ENCODE measurements at places on chromosomes 12 and 14.

DNA sequence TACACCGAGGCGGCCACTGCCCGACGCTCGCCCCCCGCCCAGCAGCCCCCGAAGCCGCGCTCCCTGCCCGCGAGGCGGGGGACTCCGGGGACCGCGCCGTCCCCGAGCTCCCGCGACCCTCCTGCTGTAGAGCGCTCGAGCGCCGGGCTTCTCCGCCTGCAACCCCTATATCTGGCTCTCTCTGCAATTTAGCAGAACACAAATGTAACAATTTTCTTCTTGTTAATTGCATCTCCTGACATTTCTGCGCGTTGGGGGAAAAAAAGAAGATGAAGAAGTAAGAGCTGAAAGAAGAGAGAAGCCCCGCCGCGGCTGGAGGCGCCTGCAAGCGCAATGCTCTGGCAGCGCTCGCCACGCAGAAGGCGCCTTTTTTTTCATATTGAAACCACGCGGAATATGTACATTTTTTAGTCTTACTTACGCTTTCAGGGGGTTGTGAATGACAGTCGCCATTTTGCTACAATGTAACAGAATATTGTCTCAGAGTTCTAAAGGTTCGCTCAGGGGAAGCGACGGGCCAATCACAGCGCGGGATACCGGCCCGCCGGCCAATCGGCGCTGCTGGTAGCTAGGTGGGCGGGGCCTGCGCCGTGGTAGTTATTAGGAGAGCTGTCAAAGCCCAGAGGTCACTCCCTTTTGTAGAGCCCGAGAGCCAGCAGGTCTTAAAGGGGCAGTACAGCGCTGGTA, at the start of gene DPF3:
Gene DPF3, minus strand, starts transcription at position 466 of the 687 bp plus-strand sequence. Its CDS starts 13 bp downstream, at position 453.
- DNase-seq: peak; percentile 88

DNA sequence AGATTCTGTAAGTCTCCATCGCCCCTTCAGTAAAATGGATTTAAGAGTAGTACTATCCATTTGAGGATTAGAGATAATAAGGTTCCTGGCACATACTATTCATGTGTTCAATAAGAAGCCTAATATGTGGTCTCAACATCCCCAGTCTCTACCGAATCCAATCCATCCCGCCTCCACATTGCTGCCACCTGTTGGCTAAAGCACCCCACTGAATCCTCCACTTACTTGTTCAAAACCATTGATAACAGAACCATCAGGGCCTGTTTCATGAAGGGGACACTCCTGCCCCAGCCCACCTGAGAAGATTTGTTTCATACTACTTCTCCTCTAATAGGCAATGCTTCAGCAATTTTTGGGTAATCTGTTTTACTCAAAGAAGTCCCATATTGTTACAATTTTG, 147.5 kb downstream of the SLC2A13 start:
- DNase-seq: no peak

DNA sequence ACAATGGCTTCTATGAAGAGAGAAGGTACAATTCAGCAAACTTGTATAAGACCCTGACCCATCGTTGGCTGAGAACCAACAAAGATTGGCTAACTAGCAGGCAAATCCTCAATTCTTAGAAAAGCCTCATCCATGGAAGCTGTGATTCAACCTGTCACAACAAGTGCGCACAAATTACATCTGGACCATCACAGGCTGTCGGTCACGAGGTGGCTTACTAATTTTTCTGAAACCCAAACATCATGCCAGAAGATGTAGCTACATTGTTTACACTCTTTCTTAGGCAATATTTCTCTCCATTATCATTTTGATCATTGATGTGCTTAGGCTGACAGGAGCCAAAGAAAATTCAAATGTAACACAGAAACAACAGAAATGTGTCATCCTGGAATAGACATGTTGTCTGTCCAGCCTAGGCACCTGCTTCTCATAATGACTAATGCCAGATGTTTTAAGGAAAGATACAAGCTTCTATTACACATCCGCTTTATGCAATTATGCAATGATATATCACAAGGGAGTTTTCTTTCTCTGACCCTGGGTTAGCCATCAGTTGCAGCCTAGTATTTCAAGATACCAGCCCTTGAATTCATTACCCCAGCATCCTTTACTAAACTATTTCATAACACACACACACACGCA, 92.9 kb upstream of the DIO2 start:
- no peak for DNase-seq

GRCh38 chr14:59292921-59293534, 104.6 kb downstream of the DAAM1 start:
- DNase-seq: no peak

DNA sequence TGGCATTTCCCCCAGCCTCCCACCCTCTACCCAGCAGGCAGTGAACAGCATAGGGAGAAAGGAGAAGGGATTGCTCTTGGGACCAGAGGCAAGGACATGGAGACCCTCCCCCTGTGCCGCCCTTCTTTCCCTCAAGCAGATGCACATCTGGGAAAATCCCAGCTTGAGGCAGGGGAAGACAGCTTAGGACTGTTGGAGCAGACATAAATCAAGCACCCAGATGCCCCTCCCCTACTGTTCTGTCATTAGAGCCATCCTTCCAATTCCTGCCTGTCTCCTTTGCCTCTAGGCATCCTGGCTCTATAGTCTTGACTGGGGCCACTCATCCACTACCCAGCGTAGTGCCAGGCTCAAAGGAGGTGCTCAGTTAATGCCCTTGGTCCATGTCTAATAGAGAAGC, 7.5 kb upstream of the CISTR start:
- DNase-seq: no peak

- DNase-seq: no peak
Observed at GRCh38 chr12:76697849-76698248, 66.1 kb upstream of the ZDHHC17 start.

GRCh38 chr14:61325166-61325565, 3.8 kb downstream of the PRKCH start:
- no peak for DNase-seq

GRCh38 chr12:1147821-1148220, 156.8 kb downstream of the ERC1 start:
- DNase-seq: no peak

DNA sequence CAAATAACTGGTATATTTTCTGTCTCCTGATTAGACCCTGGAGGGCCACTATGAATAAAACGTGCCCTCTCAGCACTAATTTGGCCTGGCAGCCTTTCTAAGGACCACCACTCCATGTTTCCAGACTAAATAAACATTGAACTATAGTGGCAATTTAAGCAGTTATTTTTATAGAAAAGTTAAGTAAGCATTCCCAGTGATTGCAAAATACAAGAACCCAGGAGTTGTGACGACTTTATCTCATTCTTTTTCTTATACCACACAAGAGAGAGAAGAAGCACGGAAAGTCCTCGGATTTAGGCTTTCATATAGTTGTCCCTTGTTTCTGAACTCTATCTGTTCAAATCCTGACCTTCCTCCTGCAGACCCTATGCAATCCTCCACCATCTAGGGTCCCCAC, 23.1 kb upstream of the STRAP start:
- DNase-seq: no peak

DNA sequence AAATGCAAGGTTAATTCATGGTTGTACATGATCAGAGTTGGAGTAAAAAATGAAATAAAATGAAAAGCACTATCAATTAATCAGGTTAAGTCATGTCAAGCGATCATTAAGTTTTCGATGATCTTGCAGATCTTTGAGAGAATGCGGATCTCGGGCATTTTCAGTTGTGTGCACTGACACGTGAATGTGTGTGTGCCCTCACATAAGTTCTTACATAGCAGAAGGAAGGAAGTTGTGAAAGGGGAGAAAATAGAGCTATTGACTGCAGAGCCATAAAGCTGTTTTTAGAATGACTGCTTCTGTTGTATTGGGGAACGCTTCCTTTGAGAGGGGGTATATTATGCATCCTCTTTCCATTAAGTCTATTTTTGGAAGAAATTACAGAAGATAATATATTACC, 101.3 kb downstream of the HMGA2 start:
- no peak for DNase-seq

DNA sequence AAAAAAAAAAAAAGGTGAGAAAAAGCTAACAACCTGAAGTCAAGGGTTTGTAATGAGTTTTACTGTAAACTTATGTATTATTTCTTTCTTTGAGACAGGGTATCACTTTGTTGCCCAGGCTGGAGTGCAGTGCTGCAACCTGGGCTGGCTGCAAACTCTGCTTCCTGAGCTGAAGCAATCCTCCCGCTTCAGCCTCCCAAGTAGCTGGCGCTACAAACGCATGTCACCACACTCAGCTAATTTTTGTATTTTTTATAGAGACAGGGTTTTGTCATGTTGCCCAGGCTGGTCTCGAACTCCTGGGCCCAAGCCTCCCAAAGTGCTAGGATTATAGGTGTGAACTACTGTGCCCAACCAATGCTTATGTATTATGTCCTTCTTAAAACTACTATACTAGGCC, 9.2 kb downstream of the ATF7 start:
- no peak for DNase-seq

GRCh38 chr12:53552361-53553327, 45.4 kb upstream of the NPFF start:
- DNase-seq: no peak

- DNase-seq: no peak
Observed at GRCh38 chr12:95474660-95474958, 657 bp downstream of the METAP2 start.

DNA sequence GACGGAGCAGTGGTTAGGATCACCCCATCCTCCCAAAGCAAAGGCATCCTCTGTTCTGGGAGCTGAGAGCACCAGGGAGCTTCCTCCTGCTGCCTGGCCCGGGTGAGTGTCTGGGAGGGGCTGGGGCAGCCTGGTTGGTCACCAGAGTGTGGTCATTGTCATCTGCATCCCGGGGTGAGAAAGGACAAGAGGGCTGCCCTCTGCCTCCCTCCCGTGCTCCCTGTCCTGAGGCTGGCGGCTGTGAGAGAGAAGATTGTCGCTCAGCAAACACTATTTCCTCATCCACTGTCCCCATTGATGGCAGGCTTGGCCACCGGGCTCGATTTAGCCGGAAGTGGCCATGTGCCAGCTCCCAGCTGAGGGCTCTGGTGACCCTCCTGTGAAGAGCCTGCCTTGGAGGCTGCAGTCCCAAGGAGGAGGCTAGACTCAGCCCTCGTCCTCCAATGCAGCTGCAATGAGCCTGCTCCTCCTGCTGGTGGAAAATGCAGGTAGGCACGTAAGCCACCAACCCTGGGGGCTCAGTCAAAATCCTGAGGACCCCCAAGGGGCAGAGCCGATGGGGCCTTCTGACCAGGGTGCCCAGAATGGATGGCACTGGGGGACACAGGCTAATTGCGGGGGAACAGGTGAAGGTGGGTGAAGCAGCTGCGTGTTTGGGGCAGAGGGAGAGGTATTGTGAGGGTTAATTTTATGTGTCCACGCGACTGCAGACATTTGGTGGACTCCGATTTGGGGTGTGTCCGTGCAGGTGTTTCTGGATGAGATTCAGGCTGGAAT, 155.7 kb downstream of the KIF26A start:
- DNase-seq: no peak

DNA sequence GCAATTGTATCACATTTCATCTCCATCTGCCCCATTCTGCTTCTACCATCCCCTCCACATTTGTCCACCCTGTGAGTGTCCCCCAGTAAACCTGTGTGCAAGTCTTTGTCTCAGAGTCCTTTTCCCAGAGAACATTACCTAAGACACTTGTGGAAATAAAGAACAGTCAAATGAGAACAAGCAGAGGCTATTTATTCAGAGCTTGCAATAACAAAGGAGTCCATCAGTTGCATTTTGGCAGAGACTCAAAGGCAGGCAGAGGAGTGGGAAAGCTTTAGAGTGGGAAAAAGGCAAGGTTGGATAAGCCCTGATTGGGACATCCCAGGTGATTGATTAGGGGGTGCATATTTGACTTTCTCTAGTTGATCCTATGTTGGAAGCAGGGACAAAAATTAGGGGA, 18.2 kb upstream of the PPFIBP1 start:
- no peak for DNase-seq

GRCh38 chr14:53596853-53597525, 359.6 kb downstream of the BMP4 start:
- DNase-seq: no peak

- no peak for DNase-seq
Observed at GRCh38 chr12:10052193-10052913, 21.9 kb downstream of the CLEC9A start.

DNA sequence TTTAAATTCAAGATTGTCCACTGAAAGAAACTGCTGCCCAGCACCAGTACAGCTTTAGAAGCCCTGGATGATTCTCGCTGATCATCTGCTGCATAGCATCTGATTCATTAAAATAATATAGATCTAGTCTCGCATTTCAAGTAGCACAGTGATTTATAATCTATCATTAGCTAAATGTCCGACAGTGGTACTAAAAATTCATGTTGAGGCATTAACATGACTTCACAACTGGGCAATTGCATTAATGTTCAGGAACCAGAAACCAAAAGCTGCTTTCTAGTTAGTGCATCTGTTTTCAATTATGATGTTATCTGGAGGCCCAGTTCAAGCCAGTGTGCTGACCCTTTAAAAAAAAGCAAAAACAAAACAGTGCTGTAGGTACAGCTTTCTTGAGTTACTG, 1987.2 kb upstream of the SEL1L start:
- peak; percentile 50 for DNase-seq

DNA sequence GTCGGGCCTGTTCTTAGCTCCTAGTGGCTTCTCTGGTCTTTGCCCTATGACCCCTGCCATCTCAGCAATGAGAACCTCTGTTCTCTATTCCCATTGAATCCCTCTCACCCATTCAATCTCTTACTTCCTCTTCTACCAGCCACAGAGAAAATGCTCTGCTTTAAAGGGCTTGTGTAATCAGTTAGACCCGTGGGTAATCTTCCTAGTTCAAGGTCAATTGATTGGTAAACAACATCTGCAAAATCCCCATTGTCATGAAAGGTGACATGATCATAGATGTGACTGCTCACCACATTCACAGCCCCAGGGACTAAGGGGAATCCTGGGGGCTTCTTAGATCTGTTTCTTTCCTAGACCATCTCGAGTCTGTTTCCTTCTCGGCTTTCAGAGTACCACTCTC, 7.2 kb upstream of the CCDC197 start:
- DNase-seq: no peak

- no peak for DNase-seq
Observed at GRCh38 chr14:95023886-95024285, 133.4 kb downstream of the DICER1 start.

DNA sequence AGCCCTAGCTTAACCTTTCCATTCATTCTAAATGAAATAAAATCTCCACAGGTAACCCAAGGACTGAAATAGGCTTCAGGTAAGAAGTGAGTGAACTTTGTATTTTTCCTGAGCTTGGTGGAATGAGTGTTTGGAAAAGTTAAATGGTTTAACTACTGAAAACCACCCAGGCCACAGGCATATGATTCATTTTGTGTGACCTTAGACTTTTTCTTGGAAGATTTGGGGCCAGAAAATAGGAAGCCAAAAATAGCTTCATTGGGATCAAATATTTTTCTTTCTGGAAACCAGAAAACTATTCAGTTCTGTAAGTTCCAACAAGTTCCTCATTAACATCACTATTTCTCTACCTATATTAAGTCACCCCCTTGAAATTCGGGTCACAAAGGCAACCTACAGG, 212.6 kb downstream of the PCNX1 start:
- no peak for DNase-seq

DNA sequence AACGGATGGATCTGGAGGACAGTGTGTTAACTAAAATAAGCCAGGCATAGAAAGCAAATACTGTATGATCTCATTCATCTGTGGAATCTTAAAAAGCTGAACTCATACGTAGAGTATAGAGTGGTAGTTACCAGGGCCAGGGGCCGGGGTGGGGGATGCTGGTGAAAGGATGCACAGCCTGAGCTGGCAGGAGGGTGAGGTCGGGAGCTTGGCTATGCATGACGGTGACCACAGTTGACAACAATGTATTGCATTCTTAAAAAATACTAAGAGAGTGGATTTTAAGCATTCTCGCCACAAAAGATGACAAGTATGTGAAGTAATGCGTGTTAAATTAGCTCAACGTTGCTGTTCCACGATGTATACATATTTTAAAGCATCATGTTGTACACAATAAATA, 351.3 kb downstream of the TMEM121 start:
- DNase-seq: no peak

GRCh38 chr14:101028971-101029667, 125.6 kb upstream of the RTL1 start:
- no peak for DNase-seq
